ENCODE measurements at places on chromosomes 3 and 15. TPM values are rescaled to one million over a fixed set of nuclear protein-coding genes. Genes with fewer than 3 reads are reported as not detected.

IL12A gene
- 6.9 TPM for total RNA-seq

MUC4 gene
- 0.39 TPM for total RNA-seq

MYLK gene
- 110 TPM for total RNA-seq

EFHB gene
- 1.4 TPM for total RNA-seq

DNAJA4 gene
- 0.88 TPM for total RNA-seq

CAMK2N2 gene
- not detected for total RNA-seq

DGKG gene
- total RNA-seq: not detected

P3H2 gene
- total RNA-seq: 8.1 TPM

AADACL2 gene
- total RNA-seq: not detected

LMCD1 gene
- 24.7 TPM for total RNA-seq

GOLGA8Q gene
- total RNA-seq: 0.24 TPM

GPR27 gene
- not detected for total RNA-seq

SERPINI1 gene
- 1.6 TPM for total RNA-seq

CSPG5 gene
- 0.08 TPM for total RNA-seq

GOLGA6L1 gene
- total RNA-seq: not detected

ZNF860 gene
- total RNA-seq: 0.52 TPM

SENP8 gene
- 2.3 TPM for total RNA-seq

CFAP161 gene
- total RNA-seq: not detected

ZMYND10 gene
- 0.48 TPM for total RNA-seq

LDHAL6B gene
- total RNA-seq: not detected

ALDH1L1 gene
- not detected for total RNA-seq

GP5 gene
- 0.24 TPM for total RNA-seq

STX19 gene
- total RNA-seq: not detected

IGSF11 gene
- total RNA-seq: not detected

TMEM207 gene
- total RNA-seq: not detected

TYRO3 gene
- total RNA-seq: 12.4 TPM

EPHA3 gene
- total RNA-seq: 0.78 TPM

HYAL3 gene
- 7.4 TPM for total RNA-seq

H1-8 gene
- total RNA-seq: not detected

BFSP2 gene
- total RNA-seq: not detected

CPEB1 gene
- 8.6 TPM for total RNA-seq

SLC38A3 gene
- 0.40 TPM for total RNA-seq

ZCWPW2 gene
- total RNA-seq: 0.39 TPM

GRAMD1C gene
- 6.7 TPM for total RNA-seq

ZXDC gene
- 17.5 TPM for total RNA-seq

GASK1A gene
- 1.1 TPM for total RNA-seq

ST3GAL6 gene
- total RNA-seq: 1.7 TPM

ATP13A5 gene
- not detected for total RNA-seq

KIF23 gene
- total RNA-seq: 29.2 TPM

MAPKBP1 gene
- total RNA-seq: 8.2 TPM
